Left ventricle myocardium inferior (tissue), 1 donor: ENCODE measurements at places on chromosomes 6 and 20. TPM values are rescaled to one million over a fixed set of nuclear protein-coding genes. Genes with fewer than 3 reads are reported as not detected.

DNA sequence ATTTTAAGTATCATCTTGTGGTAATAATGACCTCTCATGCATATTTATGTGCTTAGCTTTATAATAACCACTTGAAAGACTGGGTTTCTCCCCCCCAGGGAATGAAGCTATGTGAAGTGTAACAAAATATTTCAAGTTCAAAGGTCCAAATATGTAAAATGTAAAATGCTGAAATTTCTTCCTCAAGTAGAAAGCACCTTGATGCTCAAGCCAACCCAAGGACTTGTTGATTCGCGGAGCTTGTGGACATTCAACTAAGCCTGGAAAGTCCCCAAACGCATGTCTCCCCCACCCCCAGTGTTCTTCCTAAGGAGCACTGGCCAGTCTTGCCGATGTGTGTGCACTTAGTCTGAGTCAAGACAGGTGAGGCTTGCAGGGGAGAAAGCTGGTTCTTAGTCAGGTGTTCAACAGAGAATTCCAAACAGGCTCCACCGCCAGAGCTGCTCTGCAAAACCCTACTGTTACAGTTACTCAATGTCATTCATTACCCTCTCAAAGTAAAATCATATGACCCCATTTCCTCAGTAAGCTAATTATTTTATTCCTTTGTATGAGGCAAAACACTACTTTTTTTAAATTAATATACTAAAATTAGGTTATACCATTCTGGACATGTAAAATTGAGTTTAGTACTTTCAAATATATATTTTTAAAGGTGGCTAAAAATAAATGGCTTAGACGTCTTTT, 46.9 kb upstream of the QKI start:
- DNase-seq: no peak

- DNase-seq: no peak
Measured at GRCh38 chr6:35007016-35007415, 118.0 kb downstream of the ANKS1A start.

DNA sequence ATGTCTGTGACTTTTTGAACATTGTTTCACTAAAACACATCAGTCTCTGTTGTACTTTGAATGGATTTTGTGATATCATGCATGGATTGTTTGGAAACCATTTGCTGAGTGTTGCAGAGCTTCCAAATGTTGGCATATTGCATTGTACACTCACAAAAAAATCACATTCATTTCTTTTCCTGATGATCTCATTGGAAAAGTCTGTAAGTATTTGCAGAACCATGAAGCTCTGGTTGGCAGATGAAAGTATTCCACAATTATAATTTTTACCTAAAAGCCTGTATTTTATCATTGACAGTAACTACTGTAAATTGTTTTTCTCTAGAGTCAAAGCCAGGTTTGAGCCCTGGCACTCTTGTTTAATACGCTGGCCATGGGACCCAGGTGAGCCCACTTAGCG, 42.1 kb downstream of the VAPB start:
- no peak for DNase-seq

The SNTA1 gene
- total RNA-seq: 202 TPM

DNA sequence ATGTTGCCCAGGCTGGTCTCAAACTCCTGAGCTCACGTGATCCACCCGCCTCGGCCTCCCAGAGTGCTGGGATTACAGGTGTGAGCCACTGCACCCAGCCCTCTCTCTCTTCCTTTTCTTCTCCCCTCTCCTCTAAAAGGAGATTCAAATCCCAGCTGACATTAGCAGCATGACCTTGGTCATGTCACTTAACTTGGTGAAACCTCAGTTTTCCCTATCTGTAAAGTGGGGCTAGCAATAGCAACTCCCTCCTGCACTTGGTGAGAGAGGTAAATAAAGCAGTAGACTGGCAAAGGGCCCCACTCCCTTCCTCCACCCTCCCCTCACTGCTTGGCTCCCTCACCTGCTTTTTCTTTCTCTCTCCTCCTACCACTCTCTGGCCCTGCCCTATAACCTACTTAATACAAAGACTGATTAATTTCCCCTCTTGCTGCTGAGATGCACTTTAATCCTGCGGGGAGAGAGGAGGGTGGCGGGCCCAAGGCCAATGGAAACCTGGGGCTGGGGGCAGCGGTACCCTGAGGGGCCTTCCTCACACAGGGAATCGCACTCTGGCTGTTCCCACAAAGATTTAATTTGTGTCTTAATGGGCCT, 54.2 kb upstream of the ZFAND3 start:
- DNase-seq: no peak

The MUCL3 gene
- total RNA-seq: not detected

DNA sequence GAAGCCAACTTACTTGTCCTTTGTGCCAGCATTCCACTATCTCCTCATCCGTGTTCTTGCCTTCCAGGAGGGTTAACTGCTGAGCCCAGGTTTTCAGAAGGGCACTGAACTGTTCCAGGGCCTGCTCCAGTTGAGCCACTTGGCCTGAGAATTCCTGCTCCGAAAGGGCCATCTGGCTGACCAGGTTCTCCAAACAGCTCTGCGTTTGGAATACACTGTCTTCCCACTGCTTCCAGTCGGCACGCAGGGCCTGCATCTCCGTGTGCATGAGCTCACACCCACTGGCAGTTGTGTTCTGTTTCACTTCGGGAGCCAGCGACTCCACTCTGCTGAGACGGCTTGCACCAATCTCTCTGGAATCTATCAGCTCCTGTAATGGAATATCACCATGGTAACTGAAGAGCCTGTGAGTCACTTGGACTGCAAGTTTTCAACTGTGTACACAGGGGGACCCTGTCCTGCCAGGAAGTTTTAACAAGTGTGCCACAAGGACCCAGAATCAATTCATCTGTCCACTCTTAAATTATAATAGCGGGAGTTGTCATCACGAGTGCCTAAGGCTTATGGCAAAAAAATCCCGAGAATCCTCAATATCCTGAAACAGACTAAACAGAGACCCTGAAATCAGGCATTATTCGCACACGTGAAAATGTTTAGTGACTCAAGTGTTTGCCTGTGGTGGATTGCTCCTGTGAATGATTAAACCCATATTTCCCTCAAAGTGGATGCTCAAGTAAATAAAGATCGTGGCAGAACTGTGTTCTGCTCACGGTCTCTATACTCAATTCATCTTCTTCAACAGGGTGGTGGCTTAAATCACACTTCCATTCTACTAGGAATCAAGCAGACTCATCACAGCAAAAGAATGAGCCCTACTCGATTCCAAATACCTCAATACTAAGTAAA, 255.9 kb downstream of the SYNE1 start:
- peak; percentile 71 for DNase-seq

GRCh38 chr6:11712760-11713159, 65.8 kb downstream of the ADTRP start:
- DNase-seq: no peak

The IL17F gene
- not detected for total RNA-seq

The CST1 gene
- total RNA-seq: not detected

DNA sequence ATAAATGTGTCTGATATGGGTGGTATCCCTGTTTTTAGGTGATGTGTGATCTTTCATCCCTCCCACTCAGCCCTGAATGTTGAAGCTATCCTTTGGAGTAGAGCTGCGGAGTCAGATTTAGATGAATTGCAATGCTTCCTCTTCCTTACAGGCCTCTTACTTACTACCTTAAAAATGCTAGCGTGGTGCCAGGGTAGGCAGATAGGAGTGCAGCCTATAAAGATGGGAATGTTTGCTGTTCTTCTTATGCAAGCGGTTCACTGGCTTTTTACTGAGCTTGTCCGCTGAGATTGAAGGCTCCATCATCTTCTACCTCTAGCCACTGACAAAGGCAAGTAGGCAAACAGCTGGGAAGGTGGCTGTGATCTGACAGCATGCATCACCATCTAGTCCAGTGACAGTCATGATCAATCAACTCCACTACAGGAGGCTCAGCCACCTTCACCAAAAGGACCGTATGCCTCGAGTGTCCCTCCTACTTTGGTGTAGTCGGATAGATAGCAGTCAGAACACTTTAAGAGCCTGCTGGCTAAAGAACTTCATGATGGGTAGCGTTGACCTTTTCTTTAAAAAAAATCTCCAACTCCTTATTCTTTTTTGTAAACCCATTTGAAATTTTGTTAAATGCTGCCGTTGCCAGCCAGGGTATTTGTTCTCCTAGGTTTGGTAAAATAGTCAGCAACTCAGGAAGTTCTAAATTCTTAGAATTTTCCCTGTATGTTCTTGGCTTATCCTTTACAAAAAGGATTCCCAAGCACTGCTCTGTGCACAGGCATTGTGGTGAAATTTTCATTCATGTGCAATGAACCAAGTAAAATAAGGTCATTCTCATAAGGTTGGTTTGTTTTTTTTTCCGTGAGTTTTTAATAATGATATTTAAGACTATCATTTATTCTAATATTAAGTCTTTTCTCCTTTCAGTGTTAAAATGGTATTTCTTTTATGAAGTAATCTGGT, 169.6 kb downstream of the MTHFD1L start:
- DNase-seq: no peak

The HLA-DRB5 gene
- total RNA-seq: 14.3 TPM

DNA sequence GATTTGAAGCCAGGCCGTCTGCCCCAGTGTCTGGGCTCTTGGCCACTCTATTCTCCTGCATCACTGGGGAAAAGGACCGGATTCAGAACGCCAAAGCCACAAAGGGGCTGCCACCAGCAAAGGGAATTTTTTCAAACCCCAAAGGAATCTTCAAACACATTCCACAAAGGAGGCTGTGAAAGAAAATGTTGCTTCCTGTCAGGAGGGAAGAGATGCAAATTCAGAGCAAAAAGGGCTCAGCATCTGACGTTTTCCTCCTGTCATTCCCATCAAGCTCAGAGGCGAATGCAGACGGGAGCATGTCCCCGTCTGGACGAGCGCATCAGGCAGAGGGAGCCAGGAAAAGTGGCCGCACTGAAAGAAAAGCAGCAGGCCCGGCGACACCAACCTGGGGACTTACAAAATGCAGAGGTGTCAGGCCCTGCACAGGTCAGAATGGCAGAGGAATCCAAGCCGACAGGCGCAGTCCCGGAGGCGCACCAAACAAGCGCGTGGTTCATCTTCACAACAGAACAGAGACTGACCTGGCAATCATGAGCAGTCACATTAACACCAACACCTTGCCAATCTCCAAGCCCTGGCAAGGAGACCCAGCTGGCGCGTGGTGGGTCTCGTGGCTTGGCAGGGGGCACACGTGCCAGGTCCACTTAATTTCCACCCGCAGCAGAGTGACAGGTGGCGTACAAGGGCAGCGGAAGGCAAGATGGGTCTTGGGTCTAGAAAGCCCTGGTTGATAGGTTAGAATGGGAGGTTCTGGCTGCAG, 62.8 kb downstream of the GRM4 start:
- DNase-seq: no peak

- no peak for DNase-seq
Measured at GRCh38 chr6:32271429-32271828, 47.6 kb upstream of the NOTCH4 start.

GRCh38 chr20:20439602-20440190, 71.8 kb downstream of the INSM1 start:
- no peak for DNase-seq

- DNase-seq: no peak
Measured at GRCh38 chr6:160110586-160111123, 11.0 kb upstream of the SLC22A1 start.

DNA sequence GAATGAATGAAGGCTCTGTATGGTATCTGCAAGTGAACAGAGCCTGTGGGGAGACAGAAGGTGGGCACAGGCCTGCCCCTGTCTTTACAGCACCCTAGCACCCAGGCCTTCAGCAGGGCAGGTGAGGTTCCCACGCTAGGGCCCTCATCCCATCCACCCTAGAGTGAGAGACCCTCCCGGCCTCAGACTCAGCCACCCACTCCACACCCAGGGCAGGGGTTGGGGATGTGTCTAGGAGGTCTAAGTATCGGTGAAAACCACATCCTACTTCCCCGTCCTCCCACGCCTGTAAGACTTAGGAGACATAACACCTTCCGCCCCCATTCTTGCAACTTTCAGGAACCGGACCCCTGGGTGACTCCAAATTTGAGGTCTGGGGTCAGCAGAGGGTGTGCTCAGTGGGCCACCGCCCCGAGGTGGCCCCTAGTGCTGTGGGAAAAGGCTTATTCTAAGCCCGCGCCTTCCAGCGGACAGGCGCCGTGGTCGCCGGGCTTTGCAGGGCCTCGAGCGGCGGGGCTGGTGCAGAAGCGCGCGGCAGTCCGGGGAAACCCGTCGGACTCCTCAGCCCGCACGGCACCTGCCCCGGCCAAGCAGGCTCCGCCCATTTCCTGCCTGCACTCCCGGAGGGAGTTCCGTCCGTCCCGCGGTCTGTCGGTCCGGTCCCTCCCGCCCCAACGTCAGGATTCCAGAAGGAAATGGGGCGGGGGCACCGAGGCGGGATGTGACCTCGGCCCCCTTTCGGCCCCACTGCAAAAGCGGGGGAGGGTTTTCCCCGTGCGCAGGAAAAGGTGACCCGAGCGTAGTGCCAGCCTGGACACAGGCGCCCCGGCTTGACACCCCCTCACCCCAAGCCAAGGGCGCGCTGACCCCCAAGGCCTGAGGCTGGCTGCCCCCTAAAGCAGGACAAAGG, 868 bp downstream of the SAMD10 start:
- DNase-seq: peak; percentile 78

The OR2J2 gene
- total RNA-seq: not detected

DNA sequence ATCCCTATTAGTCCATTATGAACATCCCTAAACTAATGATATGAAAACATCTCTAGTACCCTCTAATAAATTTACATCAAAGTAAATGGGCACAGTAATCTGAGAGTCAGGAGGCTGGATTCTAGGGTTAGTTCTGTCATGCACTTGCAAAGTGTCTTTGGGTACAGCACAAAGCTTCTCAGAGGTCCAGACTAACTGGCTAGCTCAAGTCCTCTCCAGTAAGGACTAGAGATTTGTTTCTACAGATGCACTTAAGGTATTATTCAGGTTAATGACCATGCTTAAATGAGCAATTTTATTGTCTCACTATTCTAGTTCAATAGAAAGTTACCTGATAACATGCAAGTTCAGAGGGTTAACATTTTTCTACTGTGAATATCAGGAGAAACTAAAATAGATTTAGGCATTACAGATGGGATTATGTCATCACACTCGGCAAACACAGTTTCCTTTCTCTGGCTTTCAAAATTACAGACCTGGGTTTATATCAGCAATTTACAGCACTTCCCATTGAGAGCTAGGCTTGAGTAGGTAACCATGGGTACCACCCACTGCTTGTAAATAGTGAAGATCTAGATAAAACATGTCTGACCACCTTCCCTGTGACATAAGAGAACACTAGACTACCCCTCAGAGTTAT, 402.9 kb upstream of the RUNX2 start:
- DNase-seq: no peak

The ENPP1 gene
- 2.9 TPM for total RNA-seq

- DNase-seq: no peak
Measured at GRCh38 chr6:54020334-54020733, 90.9 kb upstream of the MLIP start.

DNA sequence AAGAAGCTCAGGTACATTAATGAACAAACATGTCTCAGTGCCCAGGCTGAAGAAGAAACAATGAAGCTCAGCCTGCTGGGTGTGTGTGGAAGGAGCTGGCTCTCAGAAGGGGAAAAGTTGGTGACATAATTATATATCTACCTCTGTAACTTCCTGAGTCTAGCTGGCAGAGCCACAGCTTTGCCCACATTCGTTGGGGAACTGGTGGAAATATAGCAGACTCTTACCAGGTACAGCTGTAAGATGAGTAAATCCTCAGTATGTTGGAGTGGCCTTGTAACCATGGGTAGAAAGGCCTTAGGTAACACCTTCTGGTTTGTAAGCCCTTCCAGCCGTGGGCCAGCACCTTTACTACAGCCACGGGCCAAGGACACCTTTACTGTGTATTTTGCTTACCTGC, 29.9 kb upstream of the PNRC1 start:
- DNase-seq: no peak

- DNase-seq: no peak
Measured at GRCh38 chr6:134814076-134814695, 135.7 kb downstream of the ALDH8A1 start.

The CD93 gene
- 35.7 TPM for total RNA-seq

The VSTM2L gene
- 50.3 TPM for total RNA-seq

GRCh38 chr6:56385981-56386593, 138.7 kb upstream of the COL21A1 start:
- DNase-seq: no peak

The MTG2 gene
- total RNA-seq: 25.9 TPM

The NECAB3 gene
- 81.3 TPM for total RNA-seq
